ENCODE measurements at places on chromosomes 1 and 21.

DNA sequence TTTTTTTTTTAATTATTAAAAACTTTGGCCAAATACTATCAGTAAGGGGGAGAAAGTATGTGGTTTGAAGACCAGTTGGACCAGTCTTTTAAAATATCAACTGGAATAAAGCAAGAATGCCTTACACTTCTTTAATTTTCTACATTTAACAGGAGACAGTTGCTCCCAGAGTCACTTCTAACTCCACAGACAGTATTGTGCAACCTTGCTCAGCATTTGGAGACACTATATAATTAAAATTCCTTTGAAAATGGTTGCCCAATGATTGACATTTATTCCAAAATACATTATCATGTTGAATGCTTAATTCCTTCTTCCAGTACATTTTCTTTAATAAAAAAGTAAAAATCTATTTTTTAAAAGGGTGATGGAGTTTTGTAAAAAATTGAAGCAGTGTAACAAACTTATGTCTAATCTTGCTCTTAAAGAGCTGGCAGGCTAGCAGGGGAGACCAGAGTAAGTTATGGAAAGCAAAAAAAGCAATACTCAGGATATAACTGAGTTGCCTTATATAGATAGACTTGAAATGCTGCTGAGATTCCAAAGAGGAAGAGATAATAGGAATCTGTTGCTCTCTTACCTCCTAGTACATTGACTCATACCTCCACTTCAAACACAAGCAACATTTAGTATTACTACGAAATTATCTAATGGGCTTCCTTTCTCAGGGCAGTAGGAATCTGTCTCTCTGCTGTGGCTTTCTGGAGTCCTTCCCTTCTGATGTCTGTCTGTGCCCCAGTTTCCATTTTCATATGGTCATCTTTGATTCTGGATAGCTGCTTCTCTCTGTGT is 69.7 kb upstream of the RGL1 start:
- DNase-seq = no peak

DNA sequence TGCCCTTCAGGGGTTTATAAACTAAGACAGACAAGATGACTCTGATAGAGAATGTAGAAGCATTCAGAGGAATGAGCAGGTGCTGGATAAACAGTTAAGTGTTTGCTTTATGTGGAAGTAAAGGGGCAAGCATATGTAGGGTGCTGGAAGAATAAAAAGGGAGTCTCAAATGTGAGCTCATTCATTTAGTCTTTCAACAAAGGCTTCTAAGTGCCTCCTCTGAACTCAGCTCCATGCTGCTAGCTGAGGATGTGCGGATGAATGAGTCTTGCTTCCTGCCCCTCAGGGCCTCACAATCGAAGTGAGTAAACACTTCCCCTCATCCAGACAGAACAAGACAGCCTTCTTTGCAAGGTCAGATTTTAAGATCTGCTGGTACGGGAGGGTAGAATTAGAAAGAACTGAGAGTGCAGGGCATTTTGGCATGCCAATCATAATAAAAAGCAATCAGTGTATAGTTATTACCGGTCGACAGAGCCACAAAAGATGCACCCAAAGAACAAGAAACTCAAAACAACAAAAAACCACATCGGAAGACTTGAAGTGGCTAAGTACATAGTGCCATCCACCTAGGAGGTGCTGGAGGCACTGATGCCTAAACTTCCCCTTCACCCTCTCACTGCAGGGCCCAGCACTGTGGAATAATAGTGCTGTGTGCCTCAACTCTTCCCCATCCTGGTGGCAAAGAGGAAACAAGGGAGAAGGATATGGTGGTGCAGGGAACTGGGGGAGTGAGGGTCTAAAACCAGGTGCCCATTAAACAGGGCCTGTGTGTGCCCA is 69.8 kb downstream of the TNR start:
- DNase-seq = no peak

- no peak for DNase-seq
Measured at GRCh38 chr1:27092888-27093287, 62.0 kb downstream of the SLC9A1 start.

DNA sequence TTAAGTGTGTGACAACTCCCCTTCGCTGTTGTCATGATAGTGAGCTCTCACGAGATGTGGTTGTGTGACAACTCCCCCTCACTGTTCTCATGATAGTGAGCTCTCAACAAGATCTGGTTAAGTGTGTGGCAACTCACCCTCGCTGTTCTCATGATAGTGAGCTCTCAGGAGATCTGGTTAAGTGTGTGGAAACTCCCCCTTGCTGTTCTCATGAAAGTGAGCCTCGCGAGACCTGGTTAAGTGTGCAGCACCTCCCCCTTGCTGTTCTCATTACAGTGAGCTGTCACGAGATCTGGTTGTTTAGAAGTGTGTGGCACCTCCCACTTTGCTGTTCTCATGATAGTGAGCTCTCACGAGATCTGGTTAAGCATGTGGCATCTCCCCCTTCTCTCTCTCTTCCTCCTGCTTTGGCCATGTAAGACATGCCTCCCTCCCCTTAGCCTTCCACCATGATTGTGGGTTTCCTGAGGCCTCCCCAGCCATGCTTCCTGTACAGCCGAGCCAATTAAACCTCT is 25.1 kb upstream of the LSS start:
- DNase-seq = no peak

DNA sequence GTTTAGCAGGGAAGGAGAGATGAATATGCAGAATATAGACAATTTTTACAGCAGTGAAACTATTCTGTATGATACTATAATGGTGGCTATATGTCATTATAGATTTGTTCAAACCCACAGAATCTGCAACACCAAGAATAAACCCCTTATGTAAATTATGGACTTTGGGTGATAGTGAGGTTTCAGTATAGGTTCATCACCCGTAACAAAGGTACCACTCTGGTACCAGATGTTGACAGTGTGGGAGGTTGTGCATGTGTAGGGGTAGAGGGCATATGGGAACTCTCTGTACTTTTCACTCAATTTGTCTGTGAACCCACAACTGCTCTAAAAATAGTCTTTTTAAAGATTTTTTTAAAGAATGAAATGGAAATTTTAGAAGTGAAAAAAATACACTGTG is 29.9 kb upstream of the PRDX6 start:
- no peak for DNase-seq

DNA sequence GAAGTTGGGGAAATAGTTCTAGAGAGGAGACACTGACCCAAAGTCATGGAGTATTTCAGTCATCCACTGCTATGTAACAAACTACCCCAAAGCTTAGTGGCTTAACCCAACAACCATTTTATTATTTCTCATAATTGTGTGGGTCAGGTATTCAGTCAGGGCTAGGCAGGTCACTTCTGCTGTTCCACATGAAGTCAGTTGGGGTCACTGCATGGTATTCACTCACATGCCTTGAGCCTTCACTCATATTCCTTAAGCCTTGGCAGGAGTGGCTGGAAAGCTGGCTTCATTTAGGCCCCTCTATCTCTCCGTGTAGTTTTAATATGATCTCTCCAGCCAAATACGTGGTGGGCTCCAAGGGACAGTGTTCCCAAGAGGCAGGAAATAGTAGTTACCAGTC is 17.5 kb upstream of the RNF11 start:
- DNase-seq = no peak

- no peak for DNase-seq
Measured at GRCh38 chr1:117436513-117436912, 69.3 kb downstream of the MAN1A2 start.

- DNase-seq = no peak
Measured at GRCh38 chr1:208054911-208055379, 144.0 kb upstream of the CD34 start.

GRCh38 chr21:42027085-42027821 is 17.1 kb upstream of the ZBTB21 start:
- no peak for DNase-seq

DNA sequence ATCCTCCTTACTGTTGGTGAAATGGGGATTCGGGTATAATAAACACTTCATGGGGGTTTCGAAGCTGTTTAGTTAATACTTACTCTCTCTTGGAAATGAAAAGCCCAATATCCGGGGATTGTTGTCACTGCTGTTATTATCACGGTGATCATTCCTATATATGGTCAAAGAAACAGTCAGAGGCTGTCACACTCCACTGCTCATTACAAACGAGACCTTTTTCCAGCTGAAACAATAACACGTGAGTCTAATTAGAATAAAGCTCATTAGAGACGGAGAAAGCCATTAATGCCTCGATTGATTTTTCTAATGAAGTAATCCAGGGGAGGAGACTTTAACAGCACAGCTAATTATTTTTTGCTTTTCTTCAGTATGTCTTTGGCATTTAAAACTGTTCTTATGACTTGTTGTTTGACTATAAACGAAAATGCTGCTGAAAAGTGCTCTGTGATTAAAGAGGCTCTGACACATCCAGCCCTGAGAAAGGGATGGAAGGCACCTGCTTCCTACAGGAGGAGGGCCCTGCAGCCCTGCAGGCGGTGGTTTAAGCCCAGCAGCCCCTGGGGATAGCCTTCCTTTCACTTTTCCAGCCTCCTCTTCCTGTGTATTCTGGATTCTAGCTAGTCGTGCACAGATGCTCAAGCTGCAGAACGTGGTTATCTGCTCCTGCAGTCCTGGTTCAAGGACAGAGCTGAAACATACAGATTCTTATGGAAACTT is 143.6 kb downstream of the EDEM3 start:
- DNase-seq = no peak

DNA sequence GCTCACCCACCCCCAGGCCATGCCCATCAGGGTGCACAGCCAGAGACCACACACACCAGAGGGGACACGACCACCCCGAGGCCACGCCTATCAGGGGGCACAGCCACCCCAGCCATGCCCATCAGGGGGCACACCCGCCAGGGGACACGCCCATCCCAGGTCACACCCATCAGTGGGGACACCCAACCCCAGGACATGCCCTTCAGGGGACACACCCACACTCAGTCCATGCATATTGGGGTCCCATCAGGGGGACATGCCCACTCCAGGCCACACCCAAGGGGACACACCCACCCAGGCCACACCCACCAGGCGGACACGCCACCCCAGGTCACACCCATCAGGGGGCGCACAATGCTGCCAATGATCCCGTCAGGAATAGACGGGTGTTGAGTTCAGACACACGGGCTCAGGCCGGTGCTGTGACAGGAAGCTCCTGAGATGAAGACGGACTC is 20.7 kb downstream of the MCM3AP start:
- DNase-seq = no peak

- DNase-seq = no peak
Measured at GRCh38 chr1:29482991-29483390, 246.7 kb downstream of the PTPRU start.

GRCh38 chr1:180415985-180416633 is 86.3 kb downstream of the ACBD6 start:
- no peak for DNase-seq

DNA sequence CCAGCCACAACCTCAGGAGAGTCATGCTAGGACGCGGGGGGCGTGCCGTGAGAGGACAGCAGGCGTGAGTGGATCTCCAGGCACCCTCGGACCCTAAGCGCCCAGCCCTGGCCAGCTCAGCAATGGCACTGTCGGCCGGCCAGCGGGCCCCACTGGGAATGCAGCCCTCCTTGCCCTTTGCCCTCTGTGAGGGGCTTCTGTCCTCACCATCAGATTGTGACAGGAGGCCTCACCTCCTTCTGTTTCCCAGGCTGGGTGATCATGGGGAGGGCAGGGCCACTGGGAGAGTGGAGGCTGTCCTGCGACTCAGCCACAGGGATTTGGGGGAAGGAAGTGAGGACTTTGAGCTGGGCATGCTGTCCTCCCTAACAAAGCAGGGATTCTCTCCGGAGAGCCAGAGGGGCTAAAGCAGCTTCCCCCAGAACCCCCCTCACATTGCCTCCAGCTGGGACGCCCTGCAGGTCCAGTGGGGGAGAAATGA is 6.6 kb upstream of the LRRC3 start:
- no peak for DNase-seq

- no peak for DNase-seq
Measured at GRCh38 chr1:65259816-65260215, 49.5 kb upstream of the DNAJC6 start.

GRCh38 chr1:155026154-155026553 is 7.4 kb downstream of the DCST2 start:
- DNase-seq = no peak

- no peak for DNase-seq
Measured at GRCh38 chr1:19003371-19004290, 47.2 kb upstream of the IFFO2 start.
